ENCODE measurements at places on chromosomes 4 and X.

DNA sequence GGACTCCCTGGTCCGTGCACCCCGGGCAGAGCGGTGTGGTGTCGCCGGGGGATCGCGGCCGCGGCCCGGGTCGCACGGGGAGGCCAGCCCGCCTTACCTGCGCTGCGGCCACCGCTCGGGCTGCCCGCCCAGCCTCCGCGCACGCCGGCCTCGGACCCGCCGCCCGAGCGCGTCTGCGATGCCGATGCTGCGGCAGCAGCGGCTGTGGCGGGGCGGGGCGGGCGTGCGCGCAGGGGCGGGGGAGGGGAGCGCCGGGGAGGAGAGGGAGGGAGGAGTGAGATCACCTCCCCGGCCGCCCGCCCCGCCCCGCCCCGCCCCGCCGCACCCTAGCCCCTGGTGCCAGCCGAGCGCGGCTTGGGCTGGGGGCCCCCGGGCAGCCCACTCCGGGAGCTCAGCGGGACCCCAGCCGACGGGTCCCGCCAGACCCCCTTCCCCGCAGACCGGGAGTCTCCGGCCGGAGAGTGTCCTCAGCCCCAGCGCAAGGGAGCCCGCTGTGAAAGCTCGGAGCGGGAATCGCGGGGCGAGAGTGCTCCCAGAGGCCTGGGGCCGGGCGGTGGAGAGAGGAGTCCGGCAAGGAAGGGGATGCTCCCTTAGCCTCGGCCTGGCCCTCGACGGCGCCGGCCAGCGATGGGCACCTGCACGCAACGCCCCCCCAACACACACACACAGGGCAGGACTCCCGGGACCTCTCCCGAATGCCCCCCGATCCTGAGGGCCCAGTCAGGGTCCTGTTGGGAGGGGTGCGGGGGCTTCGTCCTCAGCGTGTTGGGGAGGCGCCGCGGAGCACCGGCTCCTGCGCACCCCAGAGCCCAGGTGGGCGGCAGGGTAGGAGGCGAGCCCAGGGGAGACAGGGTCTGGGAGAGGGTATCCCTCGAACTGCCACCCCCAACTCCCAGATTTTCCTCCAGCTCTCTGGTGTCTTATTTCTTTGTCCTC, at the start of gene L1CAM:
TSS of gene L1CAM (minus strand) at position 206 of the 936 bp plus-strand sequence. CDS start 10,337 bp downstream, outside the sequence.
- DNase-seq, result no peak

GRCh38 chr4:150389896-150390530, 191.9 kb upstream of the MAB21L2 start:
- DNase-seq, result no peak

GRCh38 chr4:153733751-153734448, 25.9 kb downstream of the RNF175 start:
- DNase-seq, result no peak

DNA sequence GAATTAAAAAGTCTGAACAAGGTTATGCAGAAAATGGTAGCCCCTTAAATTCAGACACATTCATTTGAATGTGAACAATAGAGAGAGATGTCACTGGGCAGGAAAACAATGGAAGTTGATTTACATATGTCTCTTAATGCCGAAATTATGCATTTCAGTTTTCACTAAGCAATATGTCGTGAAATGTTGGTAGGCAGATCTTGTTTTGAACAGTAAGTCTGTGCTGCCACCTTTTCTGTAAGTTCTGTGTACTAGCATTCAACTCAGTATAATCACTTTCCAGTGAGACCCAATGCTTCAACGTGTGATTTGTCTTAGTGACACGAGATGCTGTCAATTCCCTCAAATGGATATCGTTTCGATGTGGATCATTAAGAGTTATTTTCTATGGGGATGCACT, 222.7 kb upstream of the VCX3A start:
- DNase-seq, result no peak

- no peak for DNase-seq
Observed at GRCh38 chrX:133913009-133913408, 72.4 kb downstream of the GPC3 start.

Measured in hypothalamus (tissue), 51 donors.